Stimulated activated CD8-positive, alpha-beta memory T cell treated with anti-CD3 and anti-CD28 coated beads, Interleukin-15, amount 100 ng/mL, for 4 hours (primary cell): ENCODE measurements at places on chromosomes 7 and 10.

- no peak for DNase-seq
Measured at GRCh38 chr7:142714375-142714774, 34.9 kb upstream of the PRSS1 start.

- no peak for DNase-seq
Measured at GRCh38 chr10:21289961-21290360, 235.5 kb downstream of the SKIDA1 start.

DNA sequence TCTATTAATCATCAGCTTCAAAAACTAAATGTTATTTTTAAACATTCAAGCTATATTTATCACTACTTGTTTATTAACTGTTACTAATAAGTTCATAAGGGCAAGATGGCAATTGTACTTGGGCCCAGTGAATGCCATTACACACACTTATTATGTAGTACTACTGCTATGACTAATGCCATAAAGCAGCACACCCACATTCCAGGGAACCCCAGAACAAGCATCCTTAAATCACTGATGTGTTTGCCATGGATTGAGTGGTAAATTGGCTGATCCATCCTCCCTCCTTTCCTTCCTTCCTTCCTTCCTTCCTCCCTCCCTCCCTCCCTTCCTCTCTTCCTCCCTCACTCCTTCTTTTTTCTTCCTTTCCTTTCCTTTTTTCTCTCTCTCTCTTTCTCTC is 37.4 kb upstream of the RSU1 start:
- DNase-seq, result no peak

DNA sequence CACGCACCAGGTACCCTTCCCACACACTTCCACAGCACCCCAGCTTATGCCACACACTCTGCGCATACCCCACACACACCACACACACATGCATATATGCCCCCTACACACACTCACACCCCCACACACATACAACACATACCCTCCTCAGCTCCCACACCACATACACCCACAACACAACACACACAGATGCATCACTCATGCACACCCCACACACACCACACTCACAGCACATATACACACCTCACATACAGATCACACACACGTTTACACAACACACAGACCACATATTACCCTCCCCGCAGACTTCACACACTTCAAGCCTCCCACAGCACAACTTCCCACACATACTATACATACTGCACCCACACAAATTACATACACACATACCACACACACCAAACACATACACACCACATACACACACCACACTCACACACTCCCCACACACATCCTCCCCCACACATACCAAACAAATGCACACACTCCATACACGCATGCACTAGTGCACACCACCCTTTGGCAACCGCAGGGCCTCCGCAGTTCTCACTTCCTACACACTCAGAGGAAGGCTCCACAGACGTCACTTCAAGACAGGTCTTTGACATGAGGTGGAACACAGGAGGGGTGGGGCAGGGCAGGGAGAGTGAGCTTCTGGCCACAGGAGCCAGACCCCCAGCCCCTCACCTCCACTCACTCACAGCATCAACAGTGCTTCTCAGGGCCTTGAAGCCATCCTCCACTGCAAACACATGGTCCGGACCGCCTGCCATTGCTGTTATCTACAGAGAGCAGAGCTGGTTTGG is 18.5 kb upstream of the ANTXRL start:
- peak; percentile 49 for DNase-seq

- DNase-seq, result no peak
Measured at GRCh38 chr7:42285383-42285824, 48.4 kb upstream of the GLI3 start.

DNA sequence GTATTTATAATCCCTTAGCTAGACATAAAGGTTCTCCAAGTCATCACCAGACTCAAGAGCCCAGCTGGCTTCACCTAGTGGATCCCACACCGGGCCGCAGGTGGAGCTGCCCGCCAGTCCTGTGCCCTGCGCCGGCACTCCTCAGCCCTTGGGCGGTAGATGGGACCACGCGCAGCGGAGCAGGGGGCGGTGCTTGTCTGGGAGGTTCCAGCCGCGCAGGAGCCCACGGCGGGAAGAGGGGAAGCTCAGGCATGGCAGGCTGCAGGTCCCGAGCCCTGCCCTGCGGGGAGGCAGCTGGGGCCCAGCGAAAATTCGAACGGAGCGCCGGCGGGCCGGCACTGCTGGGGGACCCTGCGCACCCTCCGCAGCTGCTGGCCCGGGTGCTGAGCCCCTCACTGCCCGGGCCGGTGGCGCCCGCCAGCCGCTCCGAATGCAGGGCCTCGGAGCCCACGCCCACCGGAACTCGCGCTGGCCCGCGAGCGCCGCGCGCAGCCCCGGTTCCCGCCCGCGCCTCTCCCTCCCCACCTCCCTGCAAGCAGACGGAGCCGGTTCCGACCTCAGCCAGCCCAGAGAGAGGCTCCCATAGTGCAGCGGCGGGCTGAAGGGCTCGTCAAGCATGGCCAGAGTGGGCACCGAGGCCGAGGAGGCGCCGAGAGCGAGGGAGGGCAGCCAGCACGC is 675.6 kb downstream of the REEP3 start:
- DNase-seq, result no peak

- no peak for DNase-seq
Measured at GRCh38 chr10:11141571-11142091, 124.0 kb downstream of the CELF2 start.

DNA sequence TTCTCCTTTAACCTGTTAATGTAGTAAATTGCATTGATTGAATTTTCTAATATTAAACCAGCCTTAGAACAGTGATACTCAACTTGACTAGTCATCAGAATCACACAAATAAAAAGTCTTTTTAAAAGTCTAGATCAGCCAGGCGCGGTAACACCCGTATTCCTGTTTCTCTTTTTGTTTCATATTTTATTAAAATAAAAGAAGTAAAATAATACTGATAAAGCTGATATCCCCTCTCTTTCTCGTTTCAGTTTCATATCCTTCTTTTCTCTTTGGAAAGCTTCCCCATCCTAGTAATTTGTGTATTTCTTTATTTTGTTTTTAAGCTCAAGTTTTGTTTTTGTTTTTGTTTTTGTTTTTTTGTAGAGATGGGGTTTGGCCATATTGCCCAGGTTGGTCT is 9.3 kb downstream of the SMO start:
- DNase-seq, result no peak

GRCh38 chr7:51228386-51228958 is 88.1 kb downstream of the COBL start:
- no peak for DNase-seq

DNA sequence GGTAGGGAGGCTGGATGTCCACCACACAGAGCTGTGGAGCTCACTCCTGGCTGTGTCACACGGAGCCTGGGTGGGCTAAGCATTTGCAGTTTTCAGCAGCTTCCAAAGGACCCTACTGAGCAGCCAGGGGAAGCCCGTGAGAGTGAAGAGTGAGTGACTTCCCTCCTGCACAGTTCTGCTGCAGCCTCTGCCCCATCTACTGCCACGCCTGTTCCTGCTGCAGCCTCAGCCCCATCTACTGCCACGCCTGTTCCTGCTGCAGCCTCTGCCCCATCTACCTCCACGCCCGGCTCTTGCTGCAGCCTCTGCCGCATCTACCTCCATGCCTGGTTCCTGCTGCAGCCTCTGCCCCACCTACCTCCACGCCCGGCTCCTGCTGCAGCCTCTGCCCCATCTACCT is 12.2 kb downstream of the ADAM8 start:
- DNase-seq, result no peak

GRCh38 chr7:147911201-147911601 is 679.4 kb upstream of the C7orf33 start:
- DNase-seq, result no peak

DNA sequence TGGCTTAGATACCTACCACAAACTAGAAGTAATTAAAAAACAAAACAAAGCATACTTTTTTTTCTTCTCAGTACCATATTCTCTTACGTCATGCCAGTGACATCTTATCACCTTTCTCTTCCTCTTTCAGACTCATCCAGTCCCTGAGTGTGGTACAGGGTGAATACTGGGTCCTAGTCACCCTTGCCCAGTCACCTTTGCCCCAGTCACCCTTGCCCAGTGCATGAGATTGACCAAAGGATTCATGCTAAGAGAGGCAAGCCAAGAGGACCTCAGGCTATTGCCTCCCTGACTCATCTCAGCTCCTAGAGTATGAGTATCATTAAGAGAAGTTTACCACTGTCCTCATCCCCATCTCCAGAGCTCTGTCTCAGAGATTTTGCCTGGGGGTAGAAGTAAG is 10.0 kb upstream of the TSPAN12 start:
- no peak for DNase-seq

DNA sequence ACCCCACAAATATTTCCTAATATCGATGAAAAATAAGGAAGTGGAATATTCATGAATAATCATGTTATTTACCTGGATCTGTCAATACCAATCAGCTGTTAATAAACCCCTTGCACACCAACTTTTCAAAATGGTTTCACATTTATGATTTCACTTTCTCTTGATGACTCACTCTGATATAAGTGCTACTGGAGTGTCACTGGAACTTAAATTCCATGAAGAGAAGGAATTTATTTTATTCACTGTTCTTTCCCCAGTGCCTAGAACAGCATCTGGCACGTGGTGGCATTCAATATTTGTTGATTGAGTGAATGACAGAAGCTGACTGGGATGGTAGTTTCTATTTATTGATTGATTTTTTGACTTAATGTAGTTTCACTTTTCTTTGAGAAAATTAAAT is 3.5 kb upstream of the ENO4 start:
- DNase-seq, result no peak
